ENCODE measurements at places on chromosomes 5 and 9.

DNA sequence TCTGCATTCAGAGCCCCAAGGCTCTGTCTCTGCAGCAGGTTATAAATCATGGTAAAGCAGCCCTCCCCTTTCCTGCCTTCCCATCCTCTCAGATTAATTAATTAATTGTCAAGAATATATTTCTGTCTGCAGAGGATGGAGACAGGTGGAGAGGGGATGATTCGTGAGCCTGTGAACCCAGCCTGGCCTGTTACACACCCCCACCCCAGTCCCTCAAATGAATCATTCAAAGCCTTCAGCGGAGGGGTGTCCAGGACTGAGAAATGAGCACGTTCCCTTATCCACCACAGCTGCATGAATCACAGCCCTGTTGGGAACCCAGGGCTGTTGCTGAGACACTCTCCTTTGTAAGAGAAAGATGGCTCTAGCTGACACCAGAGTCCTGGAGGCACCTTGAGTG lies 56.0 kb downstream of the NIPAL4 start:
- DNase-seq = peak; percentile 88

GRCh38 chr9:76412638-76413037 lies 18.4 kb upstream of the RFK start:
- no peak for DNase-seq

- DNase-seq = no peak
Observed at GRCh38 chr9:7103771-7104170, 346.0 kb downstream of the KDM4C start.

- no peak for DNase-seq
Observed at GRCh38 chr9:72390907-72391306, 25.9 kb upstream of the ZFAND5 start.

- no peak for DNase-seq
Observed at GRCh38 chr9:96482476-96482875, 32.5 kb downstream of the HABP4 start.

GRCh38 chr9:4850603-4851310 lies 58.0 kb downstream of the RCL1 start:
- DNase-seq = no peak

DNA sequence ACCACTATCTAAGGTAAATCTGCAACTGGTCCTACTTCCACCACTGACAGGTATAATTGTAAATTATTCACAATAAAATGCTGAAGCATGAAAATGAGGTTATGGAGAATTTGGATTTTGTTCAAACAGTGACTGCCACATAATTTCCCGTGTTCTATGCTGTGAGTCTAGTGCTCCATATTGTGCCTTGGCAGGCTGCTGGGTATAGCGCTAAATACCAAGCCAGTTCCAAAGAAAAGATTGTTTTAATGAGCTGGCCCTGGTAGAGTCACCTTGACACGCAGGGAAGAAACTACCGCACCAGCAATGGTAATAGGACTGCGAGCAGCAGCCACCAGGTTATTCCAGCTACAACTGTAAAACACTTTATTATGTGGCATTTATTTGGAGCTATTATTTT lies 30.4 kb downstream of the PSMB7 start:
- DNase-seq = no peak

- DNase-seq = peak; percentile 100
Observed at GRCh38 chr9:20981486-20981885, 50.0 kb downstream of the HACD4 start.

- no peak for DNase-seq
Observed at GRCh38 chr5:107184871-107185270, 485.9 kb downstream of the EFNA5 start.

- no peak for DNase-seq
Observed at GRCh38 chr5:142743592-142744441, 26.4 kb upstream of the ARHGAP26 start.

GRCh38 chr9:113996531-113997001 lies 81.5 kb downstream of the AMBP start:
- DNase-seq = no peak

DNA sequence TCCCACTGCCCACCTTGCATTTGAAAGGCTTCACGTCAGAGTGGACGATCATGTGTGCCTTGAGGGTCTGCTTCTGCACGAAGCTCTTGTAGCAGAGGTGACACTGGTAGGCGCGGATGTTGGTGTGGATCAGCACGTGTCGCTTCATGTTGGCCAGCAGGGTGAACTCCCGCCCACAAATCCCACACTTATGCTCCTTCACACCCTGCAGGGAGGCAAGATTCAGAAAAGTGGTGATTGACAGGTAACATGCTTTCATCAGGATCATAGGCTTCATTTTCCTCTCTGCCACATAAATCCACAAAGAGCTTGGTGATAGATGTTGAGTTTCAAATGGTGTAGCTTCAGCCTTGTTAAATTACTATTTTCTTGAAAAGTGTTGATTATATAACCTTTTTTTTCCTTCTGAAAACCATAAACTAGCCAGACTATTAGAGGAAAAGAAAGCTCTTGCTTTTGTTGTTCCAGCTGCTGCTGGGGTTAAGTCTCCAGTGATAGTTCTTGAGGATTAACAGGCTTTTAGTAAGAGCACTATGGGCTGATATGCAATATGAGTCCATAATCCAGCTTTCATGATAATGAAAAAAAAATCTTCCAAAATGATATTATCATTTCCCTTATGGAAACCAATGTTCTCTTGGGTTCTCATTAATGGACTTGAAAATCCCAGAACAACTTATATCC lies 50.7 kb downstream of the ZNF366 start:
- DNase-seq = no peak

GRCh38 chr9:83000765-83001164 lies 62.2 kb downstream of the RASEF start:
- DNase-seq = no peak

DNA sequence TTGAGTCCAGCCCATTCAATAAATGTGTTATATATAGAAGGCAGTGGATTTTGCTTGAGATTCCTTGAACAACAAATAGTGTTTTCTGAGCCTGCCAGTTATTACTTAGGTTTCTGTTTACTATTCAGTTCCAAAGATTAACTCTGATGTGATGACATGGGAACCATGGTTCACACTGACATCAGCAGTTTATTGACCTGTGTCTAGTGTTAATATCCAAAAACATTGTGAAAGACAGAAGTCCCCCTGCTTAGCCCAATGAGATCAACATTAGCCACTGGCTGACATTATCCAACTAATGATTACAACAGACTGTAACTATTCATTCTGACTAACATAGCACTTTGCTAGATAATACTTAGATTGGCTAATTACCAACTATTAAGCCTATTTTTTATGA lies 14.9 kb downstream of the APBA1 start:
- no peak for DNase-seq

GRCh38 chr5:69288688-69289087 lies 43.9 kb downstream of the CCDC125 start:
- no peak for DNase-seq

DNA sequence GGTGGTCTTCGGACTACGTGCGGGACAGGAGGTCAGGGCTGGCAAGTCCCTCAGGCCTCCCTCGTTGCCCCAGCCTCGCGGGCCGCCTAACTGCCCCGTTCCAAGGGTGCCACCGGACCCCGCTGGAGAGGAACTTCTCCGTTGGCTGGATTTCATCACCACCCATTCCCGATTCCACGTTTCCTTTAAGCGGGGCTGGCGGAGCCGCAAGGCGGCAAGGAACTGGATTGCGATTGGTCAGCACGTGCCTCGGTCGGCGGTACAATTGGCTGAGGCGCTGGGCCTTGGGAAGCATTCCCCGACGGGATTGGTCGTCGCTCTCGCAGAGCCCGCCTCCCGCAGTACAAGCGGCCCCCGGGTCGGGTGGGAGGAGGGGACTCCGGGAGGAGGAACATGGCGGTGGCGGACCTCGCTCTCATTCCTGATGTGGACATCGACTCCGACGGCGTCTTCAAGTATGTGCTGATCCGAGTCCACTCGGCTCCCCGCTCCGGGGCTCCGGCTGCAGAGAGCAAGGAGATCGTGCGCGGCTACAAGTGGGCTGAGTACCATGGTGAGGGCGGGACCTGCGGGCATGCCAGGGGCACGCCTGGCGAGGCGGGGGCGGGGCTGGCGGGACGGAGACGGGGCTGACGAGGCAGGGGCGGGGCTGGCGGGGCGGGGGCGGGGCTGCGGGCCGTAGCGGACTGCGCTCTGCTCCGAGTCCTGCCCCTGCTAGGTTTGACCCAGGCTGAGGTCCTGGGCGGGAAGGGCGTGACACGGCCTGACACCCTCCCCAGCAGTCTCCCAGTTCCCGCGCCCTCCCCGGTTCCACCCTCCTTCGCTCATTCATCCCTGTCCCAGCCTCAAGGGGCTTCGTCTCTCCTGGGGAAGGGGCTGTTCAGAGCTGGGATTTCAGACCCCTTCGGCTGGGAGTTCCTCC lies at the start of gene PHPT1:
Gene PHPT1 (plus strand): TSS at position 372 of the 922 bp plus-strand sequence. CDS start 22 bp downstream, at position 394.
- DNase-seq = peak; percentile 98

- DNase-seq = no peak
Observed at GRCh38 chr9:13615660-13616490, 336.4 kb upstream of the MPDZ start.

GRCh38 chr9:99868845-99869244 lies 37.6 kb upstream of the STX17 start:
- DNase-seq = no peak

DNA sequence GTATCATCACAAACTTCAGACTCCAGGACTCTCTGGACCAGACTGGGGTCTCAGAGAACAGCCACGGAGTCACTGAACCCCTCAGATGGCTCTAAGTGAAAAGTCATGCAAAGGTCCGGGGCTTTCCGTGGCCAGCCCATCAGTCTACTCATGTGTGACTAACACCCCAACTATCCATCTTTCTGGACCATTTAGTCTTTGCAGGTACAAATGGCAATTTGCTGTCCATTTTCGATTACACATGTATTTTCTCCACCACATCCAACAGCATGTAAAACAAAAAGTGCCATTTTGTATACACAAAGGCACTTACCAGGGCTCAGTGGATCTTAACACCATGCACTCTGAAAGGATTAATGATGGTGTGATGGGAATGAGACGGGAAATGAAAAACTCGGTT lies 387.7 kb downstream of the BNC2 start:
- no peak for DNase-seq
